ENCODE measurements at places on chromosomes 7 and 10.

DNA sequence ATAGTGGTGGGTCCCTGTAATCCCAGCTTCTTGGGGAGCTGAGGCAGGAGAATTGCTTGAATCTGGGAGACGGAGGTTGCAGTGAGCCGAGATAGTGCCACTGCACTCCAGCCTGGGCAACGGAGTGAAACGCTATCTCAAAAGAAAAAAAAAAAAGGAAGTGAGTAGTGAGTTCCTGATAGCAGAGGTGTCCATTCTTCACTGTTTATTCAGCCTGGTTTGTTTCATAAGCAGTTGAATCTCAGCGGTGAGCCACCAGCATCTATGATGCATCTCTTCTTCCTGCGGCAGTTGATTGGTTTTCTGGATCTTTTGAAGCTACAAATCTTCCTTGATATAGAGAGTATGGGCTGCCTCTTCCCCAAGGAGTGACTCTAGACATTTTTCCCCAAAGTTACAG, 316.1 kb upstream of the MTPN start:
- no peak for DNase-seq

GRCh38 chr10:99742701-99743100, 10.7 kb downstream of the CUTC start:
- no peak for DNase-seq

- DNase-seq, result no peak
These were observed 59.0 kb downstream of the CCDC6 start for GRCh38 chr10:59847326-59847725.

GRCh38 chr10:127429601-127430312, 119.4 kb upstream of the NPS start:
- no peak for DNase-seq

Measured in activated naive CD8-positive, alpha-beta T cell treated with anti-CD3 and anti-CD28 coated beads, Interleukin-2, amount 50 U/mL, for 16 hours (primary cell).